Activated T-cell treated with anti-CD3 and anti-CD28 coated beads for 24 hours (primary cell): ENCODE measurements at places on chromosomes 1 and 21.

- no peak for DNase-seq
Observed at GRCh38 chr1:76725864-76726619, 141.2 kb upstream of the ST6GALNAC5 start.

DNA sequence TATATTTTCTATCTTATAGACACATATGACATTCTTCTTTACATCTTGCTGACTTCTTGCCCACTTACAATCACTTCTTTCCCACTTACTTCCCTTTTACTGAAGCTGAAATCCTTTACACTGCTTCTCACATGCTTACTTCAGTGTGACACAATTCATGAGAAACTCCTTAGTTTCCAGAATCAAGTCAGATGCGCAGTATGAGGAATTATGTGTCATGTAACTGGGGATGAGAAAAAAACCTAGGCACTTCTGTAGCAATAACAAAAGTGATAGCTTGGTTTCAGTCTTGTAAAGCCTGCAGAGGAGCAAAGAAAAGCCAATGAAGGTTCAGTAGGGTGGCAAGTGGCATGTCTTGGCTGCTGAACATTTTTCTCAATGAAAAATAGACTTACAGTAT, 566.2 kb upstream of the RGS18 start:
- DNase-seq: no peak

DNA sequence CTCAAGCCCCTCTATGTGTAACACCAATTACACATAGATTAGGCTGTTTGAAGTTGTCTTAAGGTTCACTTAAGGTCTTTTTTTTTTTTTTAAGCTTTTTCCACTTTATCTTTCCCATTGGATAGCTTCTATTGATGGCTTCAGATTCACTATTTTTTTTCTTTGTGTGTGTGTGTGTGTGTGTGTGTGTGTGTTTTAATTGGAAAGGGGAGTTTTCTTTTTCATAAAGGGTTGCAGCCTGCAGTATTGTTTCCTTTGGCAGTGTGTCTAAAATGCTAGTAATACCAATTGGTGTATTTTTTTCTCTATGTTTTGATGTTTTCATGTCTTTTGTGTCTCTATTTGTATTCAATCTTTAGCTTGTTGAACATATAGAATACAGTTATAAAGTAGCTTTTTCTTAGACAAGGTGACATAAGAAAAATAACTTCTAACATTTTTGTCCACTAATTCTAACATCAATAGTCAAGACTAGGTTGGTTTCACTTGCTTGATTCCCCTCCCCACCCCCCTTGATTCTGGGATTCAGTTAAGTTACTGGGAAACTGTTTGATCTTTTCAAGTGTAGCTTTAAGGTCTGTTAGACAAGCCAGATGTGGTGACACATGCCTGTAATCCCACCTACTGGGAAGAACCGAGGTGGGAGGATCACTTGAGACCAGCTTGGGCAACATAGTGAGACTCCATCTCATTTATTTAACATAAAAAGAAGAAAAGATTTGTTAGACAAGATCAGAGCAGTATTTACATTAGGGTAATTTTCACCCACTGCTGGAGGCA, 21.4 kb downstream of the PRRC2C start:
- no peak for DNase-seq

GRCh38 chr1:62870148-62870547, 86.2 kb downstream of the ATG4C start:
- DNase-seq: no peak
